ENCODE measurements at places on chromosomes 1 and 21.

GRCh38 chr1:227885135-227885647 lies 62.5 kb downstream of the WNT9A start:
- DNase-seq: no peak

- DNase-seq: no peak
These were observed 44.3 kb upstream of the HPDL start for GRCh38 chr1:45282351-45282750.

DNA sequence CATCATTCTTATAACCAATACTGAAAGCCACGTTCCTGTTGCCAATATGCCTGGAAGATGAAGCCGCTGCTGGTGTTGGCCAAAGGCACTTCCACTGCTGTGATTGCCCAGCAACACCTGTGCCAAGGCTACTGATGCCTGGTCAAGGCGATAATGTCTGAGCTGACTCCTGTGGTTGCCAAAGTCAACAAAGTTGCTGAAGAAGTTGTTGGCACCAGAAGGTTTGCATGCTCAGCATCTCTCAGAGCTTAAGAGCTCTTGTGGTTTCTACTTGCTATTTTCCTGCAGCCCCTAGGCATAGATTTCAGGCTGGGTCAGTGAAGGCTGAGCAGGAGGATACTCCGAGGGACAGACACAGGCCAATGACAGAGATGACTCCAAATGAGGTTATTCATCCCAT lies 63.4 kb upstream of the RAB3GAP2 start:
- no peak for DNase-seq

- no peak for DNase-seq
These were observed 81.7 kb upstream of the IPO9 start for GRCh38 chr1:201747261-201747660.

- no peak for DNase-seq
These were observed 132.2 kb downstream of the TLR5 start for GRCh38 chr1:223010582-223011504.

DNA sequence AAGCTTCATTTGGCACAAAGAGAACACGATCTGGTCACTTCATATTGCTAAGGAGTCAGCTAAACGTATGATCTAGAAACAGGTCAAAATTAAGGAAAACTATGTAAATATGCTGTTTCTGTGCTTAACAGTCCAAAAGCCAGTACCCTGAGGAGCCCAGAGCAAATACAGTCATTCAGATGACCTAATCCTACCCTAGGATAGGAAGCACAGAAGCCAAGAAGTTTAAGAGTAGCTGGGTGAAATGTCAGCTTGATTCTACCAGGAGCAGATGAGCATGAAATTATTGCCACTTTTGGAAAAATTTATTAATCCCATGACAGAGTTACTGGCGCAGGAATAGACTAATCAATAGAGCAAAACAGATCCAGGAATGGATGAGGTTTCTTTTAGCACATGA lies 18.3 kb downstream of the SORT1 start:
- DNase-seq: no peak

DNA sequence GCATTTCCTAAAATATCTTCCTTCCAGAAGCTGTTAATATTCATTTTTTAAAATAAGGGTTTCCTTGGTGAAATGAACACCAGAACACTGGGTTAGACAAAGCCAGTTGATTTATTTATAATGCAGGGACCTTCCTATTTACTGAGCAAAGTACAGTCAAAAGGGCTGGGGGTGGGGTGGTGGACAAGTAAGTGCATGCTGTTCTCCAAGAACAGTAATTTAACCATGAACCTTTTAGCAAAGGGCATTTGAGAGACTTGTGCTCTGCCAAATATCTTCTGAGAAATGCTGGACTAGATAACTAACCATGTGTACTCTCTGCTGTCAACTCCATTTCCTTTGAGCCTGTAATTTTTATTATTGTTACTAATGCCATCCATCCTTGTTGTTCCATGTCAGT lies 100.2 kb downstream of the OMA1 start:
- DNase-seq: no peak

GRCh38 chr1:81437213-81437612 lies 363.5 kb upstream of the ADGRL2 start:
- DNase-seq: no peak

DNA sequence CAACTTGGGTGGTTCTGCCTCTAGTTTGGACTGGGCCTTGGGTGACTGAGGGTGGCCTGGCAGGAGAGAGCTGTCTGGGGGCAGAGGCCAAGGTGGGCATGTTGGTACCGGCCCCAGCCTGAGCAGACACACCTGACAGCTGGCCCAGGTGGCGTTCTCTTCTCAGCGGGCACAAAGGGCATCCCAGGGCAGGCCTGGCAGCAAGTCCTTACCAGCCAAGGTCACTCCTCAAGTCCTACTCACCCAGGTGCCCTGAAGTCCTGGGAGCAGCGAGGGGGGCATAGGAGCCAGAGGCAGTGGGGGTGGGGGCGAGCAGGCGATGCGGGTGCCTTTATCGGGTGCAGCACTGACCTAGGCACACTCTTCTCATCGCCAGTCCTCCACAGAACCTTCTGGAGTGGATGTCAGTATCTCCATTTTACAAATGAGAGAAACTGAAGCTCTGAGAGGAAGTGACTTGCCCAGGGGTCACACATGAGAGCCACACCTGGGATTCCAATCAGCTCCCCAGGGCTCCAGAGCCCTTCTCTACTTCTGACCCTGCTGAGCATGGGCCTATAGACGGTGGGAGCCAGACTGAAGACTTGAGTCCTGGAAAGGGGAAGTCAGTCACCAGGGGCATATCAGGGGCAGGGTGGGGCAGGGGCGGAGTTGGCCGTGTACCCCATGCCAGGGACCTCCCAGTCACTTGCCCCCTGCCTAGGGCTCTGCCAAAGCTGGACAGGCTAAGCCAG lies 587 bp upstream of the SLC25A34 start:
- DNase-seq: no peak

GRCh38 chr21:44907966-44908895 lies 12.5 kb downstream of the ITGB2 start:
- DNase-seq: no peak

- no peak for DNase-seq
These were observed 28.3 kb downstream of the TTC13 start for GRCh38 chr1:230950404-230950803.

GRCh38 chr1:6448749-6449631 lies 17.0 kb downstream of the TNFRSF25 start:
- DNase-seq: no peak

DNA sequence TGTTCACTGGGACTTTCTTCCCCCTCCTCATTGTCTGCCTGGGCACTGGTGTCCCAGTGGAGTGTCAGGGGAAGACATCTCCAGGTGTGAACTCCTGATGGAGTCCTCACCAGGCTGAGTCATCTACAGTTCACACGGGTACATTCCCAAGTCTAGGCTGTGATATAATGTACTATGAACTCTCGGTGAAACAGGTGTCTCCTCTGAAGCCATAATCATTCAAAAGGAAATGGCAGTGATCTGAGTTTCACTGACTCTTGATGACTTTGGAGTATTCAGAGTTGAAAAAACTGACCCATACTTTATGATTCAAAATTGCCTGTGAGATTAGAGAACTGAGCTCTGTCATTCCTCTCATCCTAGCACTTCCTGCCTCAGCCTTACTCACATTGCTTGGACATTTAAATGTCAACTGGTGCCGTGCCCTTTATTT lies 9.1 kb downstream of the LAMC2 start:
- no peak for DNase-seq

- no peak for DNase-seq
These were observed 5.4 kb upstream of the RGSL1 start for GRCh38 chr1:182444497-182444896.

GRCh38 chr1:225944387-225944786 lies 3.4 kb upstream of the LEFTY2 start:
- DNase-seq: no peak

DNA sequence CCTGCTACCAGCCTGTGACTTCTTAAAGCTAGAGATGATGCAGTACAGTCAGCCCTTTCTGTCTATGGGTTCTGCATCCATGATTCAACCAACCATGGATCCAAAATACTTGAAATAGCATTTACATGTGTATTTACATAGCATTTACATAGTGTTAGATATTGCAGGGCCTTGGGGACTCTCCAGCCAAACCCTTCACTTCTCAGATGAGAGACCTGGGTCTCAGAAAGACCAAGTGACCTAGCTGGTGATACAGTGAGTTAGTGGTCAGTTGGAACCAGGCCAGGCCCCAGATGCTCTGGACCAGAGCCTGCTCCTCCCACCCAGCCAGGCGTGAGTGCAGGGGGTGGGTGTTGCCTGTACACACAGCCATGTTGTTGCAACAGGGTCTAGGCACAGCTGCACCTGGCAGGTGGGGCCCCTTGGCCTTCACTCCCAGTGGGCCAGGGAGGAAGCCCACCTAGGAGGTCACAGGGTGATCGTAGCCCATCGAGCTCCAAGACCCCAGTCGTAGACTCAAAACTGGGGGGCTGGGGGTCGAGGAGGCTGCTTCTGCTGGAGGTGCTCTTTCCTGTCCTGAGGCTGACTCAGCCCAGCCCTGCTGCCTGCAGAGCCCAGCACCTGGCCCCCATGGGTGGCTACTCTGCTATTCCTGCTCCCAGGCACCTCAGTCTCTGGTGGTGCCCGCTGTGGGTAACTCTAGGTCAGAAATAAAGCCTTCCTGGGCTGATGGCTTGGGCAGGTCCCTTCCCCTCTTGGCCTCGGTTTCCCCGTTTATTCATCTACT lies 7.7 kb downstream of the TMEM61 start:
- no peak for DNase-seq

DNA sequence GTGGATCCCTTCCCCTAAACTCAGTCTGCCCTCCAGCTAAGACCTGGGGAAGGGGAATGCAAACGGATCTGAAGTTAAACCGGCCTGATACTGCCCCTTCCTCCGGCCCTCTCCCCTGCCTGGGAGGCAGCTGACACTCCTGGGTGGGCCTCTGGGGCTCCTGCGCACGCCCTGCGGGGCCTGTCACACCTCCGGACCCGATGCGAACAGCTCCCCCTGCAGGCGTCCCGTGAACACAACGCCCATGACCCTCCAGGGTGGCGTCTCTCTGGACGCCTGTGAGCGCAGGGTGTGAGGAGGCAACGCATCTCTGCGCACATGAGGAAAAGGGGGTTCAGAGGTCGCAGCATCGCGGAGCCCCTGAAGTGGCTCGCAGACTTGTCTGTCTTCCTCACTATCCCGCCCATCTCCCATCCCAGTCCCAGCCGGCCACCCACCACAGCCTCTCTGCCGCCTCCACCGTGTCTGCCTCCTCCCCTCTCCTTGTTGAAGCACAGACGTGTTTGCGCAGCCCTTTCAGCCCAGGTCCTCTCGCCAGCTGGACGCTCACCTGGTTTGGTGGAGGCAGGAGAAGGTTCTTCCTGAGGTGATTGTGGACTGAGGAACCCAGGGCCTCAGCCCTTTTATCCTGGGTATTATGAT lies 421 bp upstream of the LCE3A start:
- no peak for DNase-seq

DNA sequence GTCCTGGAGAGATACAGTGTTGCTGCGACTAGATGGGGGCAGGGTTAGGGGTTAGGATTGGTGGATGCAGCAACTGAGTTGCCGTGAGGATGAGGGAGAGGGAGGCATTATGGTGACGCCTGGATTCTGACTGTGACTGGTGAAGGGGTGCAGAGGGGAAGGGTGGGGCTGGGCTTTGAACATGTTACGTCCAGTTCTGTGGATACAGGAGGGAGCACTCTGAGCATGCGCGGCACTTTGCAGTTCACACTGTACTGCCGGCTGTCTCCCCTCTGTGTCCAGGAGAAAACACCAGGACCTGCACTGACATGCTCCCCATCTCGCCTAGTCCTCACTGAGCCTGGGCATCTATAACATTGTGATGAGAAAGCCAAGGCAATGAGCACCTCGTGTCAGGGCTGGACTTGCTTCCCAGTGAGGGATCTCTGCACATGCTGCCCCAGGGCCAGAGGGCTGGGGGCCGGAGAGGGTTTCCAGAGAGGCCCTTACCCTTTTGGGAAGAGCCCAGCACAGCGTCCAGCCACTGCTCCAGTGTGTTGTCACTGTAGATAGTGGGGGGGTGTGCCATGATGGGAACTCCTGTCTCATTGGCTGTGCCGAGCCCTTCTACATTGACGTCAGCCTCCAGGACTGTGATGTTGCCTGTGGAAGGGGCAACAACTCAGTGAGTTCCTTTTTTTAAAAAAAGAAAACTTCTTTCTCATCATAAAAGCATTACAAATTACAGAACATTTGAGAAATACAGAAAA lies 7.6 kb downstream of the FAM151A start:
- DNase-seq: no peak

GRCh38 chr1:178494569-178494971 lies 2.2 kb downstream of the CLEC20A start:
- DNase-seq: no peak

GRCh38 chr1:228047183-228047466 lies 35.4 kb upstream of the ARF1 start:
- DNase-seq: no peak

- no peak for DNase-seq
These were observed 88.3 kb upstream of the IPO9 start for GRCh38 chr1:201740670-201741111.

DNA sequence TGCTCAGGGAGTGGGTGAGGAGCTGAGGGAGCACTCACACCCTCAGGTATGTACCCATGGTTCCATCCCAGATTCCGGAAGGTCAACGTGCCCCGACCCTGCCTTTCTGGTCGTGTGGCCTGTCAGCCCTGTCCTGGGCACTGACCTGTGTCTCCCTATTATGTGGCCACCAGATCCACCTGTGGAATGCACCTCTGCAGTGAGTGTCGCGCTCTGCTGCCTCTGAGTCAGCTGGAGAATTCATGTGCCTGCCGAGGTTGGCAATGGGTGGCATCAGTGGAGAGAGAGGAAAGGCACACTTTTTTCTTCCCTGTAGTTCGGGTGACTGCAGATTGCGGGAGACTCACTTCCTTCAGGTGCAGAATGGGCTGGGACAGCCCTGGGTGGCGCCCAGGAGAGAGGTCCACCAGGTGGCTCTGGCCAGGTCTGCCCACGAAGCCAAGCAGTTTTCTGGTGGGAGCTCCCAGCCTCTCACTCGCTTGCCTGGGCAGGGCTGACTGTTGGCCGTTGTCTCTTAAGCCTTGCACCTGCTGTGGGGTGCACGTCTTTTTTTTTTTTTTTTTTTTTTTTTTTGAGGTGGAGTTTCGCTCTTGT lies 176.1 kb upstream of the TMEM51 start:
- no peak for DNase-seq

DNA sequence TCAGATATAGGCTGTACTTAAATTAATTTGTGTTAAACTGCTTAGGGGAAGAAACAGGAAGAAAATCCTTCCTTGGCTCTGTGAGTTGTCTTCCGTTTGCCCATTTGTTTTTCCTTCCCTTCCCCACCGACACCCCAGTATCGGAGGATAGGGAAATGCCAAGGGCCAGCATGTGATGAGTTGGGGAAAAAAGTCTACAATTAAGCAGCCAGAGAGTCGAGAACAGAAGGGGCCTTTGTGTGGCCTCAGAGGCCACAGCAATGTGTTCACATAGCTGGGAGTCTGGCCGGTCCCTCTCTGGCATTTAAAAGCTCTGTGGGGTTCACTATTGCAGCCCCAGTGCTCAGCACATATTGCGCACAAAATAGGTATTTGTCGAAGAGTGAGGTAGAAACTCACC lies 489.3 kb downstream of the MATN1 start:
- no peak for DNase-seq

DNA sequence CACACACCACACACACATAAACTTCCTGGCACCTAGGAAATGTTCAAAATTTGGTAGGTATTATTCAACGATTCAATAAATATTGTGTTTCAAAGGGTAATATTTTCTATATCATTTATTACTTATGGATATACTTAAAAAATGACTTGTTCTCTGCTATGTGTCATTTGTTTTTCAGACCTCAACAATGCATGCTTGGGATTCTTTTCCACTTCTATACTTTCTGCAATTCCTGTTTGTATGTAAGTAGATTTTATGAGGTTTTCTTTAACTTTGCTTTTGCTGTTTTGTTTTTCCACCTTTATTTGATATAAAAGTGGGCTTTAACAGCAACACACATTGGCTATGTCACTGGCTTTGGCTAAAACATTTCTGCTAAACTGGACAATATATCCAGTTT lies 3.5 kb downstream of the CEP170 start:
- DNase-seq: no peak
